Skin of body (tissue), 3 donors: ENCODE measurements at places on chromosomes 2 and 18.
A peak's percentile ranks its signal among the peaks of the same experiment; 100 is the strongest.

GRCh38 chr2:192398236-192398635 lies 203.5 kb upstream of the TMEFF2 start:
- DNase-seq: no peak

DNA sequence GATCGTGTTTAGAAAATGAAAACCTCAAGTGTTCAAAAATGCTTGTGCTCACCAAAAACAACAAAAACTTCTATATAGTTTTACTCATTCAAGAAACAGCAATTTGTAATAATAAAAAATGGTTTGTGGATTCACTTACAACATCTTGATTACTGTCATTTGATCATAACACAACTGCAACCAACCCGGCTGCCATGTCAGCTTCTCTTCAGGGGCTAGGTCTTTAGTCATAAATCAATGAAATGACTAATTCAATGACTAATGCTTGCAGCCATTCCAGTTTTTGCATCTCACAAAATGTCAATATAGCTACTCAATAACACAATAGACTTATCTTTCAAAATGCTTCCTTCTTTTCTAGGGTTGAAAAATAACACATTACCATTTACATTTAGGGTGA lies 128.0 kb downstream of the OLA1 start:
- DNase-seq: no peak

- DNase-seq: peak; percentile 98
Measured at GRCh38 chr2:19632403-19632991, 269.3 kb downstream of the TTC32 start.

- DNase-seq: no peak
Measured at GRCh38 chr18:49565612-49566011, 3.8 kb downstream of the LIPG start.

DNA sequence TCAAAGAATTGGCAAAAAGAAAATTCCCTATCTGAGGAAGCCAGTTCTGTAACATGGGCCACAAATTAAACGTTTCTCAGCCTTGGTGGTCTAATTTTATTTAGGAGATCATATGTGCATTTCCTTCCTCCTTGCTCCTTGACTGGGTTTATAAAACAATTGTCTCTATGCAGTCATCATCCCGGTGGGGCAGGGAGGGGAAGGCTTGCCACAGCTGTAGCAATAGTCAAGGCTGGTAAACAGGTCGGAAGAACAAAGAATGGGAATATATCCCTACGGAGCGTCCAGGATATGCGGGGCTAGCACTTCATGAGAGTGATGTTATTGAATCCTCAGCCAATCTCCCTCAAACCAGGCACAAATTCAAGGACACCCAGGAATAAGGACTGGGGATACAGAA lies 143.8 kb downstream of the RNF152 start:
- DNase-seq: no peak

DNA sequence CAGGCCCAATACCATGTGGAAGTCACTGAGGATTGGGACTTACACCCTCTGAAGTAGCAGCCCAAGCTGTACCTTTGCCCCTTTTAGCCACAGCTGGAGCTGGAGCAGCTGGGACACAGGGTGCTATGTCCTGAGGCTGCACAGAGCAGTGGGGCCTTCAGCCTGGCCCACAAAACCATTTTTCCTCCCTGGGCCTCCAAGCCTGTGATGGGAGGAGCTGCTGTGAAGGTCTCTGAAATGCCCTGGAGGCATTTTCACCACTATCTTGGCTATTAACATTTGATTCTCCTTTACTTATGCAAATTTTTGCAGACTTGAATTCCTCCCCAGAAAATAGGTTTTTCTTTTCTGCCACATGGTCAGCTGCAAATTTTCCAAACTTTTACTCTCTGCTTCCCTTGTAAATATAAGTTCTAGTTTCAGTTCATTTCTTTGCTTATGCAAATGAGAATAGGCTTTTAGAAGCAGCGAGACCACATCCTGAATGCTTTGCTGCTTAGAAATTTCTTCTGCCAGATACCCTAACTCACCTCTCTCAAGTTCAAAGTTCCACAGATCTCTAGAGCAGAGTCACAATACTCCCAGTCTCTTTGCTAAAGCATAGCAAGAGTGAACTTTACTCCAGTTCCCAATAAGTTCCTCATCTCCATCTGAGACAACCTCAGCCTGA lies 213.8 kb upstream of the MGAT5 start:
- DNase-seq: no peak

- DNase-seq: no peak
Measured at GRCh38 chr2:114352988-114353387, 89.5 kb upstream of the DPP10 start.

DNA sequence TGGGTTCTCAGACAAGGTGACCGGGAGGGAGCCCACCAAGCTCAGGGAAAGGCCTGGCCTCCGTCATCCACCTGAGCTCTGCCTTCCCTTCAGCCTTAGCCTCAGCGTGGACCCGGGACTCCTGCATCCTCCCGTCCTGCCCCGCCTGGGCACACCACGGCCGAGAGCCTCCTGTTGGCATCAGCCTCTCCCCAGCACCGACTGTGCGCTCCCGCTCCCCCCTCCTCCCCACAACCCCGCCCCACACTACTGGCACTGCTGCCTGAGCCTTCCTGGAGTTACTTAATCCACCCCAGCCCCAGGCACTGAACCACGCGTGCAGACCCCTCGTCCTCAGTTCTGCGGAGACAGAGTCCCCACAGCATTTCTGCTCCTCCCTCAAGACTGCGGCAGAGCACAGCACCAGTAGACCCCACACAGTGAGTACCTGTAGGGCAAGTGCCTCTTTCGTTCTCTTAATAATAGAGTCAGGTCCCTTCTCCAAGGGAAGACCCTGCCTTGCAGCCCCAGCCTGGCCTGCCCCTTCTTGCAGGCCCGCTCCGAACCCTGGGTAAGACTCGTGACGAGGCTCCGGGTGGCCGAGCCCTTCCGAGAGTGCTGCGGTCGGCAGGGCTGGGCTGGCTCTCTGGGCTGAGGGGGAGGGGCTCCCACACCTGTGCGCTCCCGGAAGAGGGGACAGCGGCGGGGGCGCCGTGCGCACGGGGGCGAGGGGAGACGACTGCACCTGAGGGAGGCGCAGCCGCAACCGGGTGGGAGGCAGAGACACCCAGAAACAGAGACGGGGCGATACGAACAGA lies at the start of gene AMER3:
Gene AMER3, plus strand, starts transcription at position 285 of the 797 bp plus-strand sequence. CDS start 6,533 bp downstream, outside the sequence.
- DNase-seq: no peak

- DNase-seq: no peak
Measured at GRCh38 chr2:45218931-45219339, 209.7 kb upstream of the SIX2 start.

DNA sequence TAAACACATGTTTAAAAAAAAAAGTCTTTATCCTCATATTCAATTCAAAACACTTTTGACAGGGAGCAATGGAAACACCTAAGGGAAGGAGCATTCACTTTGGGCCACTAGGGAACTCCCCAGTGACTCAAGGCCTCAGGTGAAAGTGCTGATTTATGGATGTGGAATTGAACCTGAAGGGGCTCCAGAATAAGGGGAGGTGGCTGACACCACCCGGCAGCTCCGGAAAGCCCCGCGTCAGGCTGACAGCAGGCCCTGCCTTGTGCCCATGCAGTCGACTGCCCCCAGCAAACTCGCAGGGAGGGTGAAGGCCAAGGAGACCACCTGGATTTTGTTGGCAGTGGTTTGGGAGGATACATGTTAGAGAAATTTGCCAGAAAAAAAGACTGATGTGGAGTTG lies 275.3 kb upstream of the NCKAP5 start:
- DNase-seq: no peak
